Activated CD4-positive, alpha-beta T cell treated with anti-CD3 and anti-CD28 coated beads for 4 hours (primary cell): ENCODE measurements at places on chromosomes 3 and 15.

DNA sequence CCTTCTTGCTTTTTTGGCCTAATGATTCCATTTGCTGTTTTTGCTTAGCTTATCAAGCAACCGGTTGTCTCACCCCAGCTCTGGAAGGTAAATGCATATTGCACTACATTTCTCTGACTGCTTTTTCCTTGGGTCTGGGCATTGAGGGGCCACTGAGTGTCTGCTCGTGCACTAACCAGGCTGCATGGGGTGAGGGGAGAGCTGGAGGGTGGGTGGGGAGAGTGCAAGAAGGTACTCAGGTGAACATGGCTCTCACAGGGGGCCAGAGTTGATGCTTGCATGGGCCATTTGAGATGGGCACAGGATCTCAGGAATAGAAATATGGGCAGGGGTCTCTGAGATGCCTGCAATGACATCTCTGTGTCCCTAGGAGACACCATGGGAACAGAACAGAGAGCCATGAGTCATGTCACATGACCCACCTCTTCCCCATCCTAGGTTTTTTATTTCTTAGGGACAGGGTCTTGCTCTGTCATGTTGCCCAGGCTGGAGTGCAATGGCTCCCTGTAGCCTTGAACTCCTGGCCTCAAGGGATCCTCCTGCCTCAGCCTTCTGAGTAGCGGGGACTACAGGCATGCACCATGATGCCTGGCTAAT lies 6.2 kb downstream of the ALPK3 start:
- DNase-seq: no peak

GRCh38 chr15:34336991-34337556 lies 507 bp downstream of the SLC12A6 start:
- DNase-seq: peak; percentile 23

DNA sequence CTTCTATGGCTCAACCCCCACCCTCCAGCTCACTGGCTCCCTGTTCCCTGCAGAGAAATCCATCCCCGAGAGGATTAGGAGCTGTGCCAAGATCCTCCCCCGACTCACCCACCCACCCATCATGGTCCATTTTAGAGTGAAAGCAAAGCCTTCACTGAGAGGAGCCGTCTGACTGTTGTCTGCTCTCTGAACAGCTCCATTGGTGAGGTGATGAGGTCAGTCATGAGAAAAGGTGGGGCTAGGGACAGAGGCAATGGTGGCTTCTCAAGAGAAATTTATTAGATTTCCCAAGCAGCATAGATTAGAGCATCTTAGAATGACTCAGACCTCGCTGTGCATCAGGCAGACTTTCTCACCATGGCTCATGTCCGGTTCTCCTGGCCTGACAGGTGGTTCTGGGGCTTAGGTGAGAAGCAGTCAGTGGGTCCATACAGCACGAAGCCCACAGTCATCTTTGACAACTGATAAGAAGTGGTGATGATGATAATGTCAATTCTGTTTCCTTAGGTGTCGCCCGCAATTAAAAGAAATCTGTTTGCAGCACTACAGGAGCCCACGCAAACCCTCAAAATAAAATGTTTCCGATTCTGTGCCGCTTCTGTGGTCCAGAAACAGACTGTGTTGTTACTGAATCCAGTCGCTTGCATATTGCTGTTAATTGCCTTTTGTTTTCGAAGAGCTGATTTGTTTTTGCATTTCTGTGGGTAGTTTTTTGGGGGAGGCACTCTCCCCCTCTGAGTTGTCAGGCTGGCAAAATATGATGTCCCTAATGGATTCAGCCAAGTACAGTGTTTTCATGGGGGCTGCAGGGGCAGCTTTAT lies 24.8 kb upstream of the RHO start:
- no peak for DNase-seq

GRCh38 chr3:1613962-1614361 lies 484.7 kb upstream of the CNTN4 start:
- no peak for DNase-seq

DNA sequence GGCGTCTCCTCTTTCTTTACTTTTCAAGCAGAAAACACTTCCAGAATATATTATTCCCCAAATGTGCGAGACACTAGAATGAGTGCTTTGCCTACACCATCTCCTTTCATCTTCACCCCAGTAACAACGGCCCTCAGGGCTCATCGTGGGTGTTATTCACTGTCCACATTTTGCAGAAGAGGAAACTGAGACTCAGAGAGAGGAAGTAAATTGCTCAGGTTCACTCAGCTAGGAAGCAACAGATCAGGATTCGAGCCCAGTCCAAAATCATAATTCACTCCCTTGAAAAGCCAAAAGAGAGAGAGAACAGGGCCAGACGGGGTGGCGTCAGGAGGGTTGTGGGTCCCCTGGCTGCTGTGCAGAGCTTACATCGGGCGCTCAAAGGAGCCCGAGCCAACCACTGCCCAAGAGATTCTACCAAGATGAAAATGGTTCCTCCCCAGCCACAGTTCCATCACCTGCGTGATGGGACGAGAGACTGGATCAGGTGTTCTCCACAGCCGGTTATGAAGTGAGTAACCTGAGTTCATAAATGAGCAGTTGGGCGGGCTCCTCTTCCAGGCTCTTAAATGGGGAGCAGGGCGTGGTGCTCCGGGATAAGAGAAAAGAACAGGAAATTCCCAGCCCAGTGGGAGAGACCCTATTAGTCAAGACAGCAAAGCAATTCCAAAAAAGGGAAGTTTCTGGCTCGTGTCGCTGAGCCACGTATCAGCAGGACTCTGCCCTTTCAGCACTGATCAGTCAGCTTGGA lies 48.6 kb upstream of the FLNB start:
- no peak for DNase-seq

DNA sequence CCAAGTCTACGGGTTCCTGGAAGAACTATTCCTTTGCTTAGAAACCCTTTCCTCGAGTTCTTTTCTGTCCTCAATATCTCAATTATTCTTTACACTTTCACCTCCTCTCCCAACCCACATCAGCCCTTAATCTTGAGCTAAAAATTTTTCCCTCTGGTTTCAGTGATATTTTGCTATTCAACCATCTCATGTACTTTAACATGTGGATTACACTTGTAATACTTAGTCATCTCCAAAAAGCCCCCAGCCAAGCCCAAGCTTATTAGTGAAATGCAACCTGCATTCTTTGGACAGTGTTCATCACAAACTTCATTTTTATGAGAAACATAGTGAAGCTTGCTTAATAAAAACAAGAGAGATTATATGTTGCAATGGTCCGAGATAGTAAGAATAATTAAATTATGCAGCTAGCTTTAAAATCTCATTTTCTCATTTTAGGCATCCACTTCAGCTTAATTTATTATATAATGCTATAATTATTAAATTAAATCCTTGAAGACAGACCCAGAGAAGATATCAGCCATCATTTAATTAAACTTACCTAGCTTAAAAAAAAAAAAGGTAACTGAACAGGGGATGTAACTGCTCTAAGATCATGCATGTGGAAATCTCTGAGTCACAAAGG lies 534.5 kb upstream of the TBL1XR1 start:
- DNase-seq: no peak

DNA sequence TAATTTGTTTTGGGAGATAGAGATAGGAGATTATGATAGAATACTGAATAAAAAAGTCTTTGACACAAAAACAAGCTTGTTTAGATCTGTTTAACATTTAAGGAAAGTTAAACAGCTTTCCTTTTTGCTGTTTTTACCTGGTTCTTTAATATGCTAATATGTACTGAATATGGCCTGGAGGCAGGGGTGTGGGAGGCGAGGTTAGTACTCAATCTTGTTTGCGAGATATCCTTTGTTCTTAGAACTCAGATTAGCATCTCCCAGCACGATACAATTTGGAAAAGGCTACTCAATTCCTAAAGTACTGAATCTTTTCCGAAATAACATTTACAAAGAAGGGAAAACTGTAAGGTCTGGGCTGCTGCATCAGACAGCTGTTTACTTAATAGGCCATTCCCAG lies 40.8 kb upstream of the ST3GAL6 start:
- no peak for DNase-seq
